ENCODE measurements at places on chromosomes 1 and 21. TPM values are rescaled to one million over a fixed set of nuclear protein-coding genes. Genes with fewer than 3 reads are reported as not detected.

Gene SPATA1
- 0.25 TPM for total RNA-seq

Gene AVPR1B
- total RNA-seq: not detected

Gene SERBP1
- total RNA-seq: 362 TPM

Gene OR2T4
- not detected for total RNA-seq

Gene WDR64
- not detected for total RNA-seq

Gene RGS16
- total RNA-seq: 0.07 TPM

Gene IFI44
- total RNA-seq: 62.4 TPM

Gene OR2T29
- not detected for total RNA-seq

Gene GBP6
- total RNA-seq: not detected

Gene ARHGEF16
- 0.80 TPM for total RNA-seq

Gene ACTN2
- total RNA-seq: not detected

Measured in mammary microvascular endothelial cell (primary cell).